ENCODE measurements at places on chromosomes 3 and 15. TPM values are rescaled to one million over a fixed set of nuclear protein-coding genes. Genes with fewer than 3 reads are reported as not detected.

The RTP1 gene
- not detected for total RNA-seq

The GCHFR gene
- 1.6 TPM for total RNA-seq

DNA sequence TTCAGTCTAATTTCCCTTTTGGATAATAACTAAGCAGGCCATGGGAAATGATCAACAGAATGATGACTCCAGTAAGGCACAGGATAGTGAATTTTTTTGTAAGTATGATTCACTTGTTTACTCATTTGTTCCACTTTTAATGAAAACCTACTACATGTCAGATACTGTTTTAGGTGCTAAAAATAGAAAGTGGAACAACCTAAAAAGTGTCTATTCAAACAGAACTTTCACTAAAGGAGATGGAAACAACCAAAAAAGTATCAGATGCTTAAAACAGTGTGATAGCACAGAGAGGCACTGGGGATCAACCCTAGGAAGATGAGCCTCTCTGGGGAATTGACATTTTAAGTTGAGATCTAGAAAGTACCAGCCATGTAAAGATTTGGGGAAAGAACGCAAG is 11.1 kb downstream of the RYK start:
- DNase-seq, result no peak

GRCh38 chr3:189586941-189587663 is 44.1 kb upstream of the TP63 start:
- no peak for DNase-seq

GRCh38 chr15:77556622-77557021 is 76.1 kb downstream of the LINGO1 start:
- DNase-seq, result no peak

GRCh38 chr3:130392266-130392665 is 46.8 kb downstream of the COL6A5 start:
- DNase-seq, result peak; percentile 42

DNA sequence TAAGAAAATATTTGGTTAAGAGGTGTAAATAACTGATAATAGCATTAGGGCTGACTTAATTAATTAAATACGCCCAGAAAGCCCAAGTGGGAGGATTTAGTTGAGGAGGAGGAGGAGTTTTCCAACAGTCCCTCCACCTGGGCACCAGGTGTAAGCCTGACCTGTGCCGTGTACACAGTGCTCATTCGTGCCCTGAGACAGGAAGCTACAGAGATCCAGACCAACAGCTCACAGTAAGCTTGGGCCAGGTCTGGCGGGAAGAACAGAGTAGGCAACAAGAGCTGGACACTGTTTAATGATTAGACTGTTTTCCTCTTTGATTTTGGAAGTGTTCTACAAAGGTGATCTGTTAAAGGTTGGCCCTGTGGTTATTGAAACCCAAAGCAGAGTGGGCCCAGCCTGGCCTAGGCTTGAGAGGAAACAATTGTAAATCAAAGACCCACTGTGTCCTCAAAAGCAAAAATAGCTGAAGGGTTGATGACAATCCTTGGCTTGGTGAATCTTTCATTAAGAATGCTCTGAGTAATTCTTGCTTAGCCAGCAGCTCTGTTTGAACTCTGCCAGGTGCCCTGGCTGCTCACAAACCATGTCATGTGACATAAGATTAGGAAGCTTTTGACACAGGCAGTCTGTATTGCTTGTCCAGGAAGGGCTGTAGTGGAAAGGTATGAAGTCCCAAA is 13.8 kb downstream of the SQOR start:
- peak; percentile 47 for DNase-seq

- no peak for DNase-seq
Observed at GRCh38 chr15:87518957-87519356, 737.6 kb downstream of the NTRK3 start.

DNA sequence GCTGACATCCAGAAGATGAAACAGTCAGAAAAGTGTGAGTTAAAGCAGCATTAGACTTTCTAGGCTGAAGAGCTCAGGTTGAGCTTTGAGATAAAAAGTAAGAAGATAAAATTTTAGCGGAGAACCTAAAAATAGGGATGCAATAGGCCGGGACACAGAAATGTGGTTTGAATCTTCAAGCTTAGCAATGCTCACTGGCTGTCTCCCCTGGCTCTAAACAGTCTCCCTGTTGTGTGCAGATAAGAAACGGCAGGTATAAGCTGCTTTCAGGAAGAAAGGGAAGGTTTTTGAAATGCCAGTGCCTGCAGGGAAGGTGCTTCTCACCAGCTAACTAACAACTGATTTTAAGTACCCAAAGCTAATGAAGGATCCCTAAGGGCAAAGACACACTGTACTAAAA is 718.7 kb upstream of the SGO1 start:
- no peak for DNase-seq

- DNase-seq, result peak; percentile 91
Observed at GRCh38 chr3:49900491-49901153, 3.1 kb downstream of the MST1R start.

- peak; percentile 5 for DNase-seq
Observed at GRCh38 chr3:31522152-31522551, 10.6 kb upstream of the STT3B start.
